ENCODE measurements at places on chromosomes 2 and 18.

- DNase-seq, result no peak
Measured at GRCh38 chr18:29174891-29175290, 998.0 kb upstream of the CDH2 start.

GRCh38 chr18:46676182-46676835 lies 19.3 kb upstream of the LOXHD1 start:
- DNase-seq, result no peak

GRCh38 chr2:25078170-25079049 lies 36.5 kb downstream of the EFR3B start:
- DNase-seq, result no peak

DNA sequence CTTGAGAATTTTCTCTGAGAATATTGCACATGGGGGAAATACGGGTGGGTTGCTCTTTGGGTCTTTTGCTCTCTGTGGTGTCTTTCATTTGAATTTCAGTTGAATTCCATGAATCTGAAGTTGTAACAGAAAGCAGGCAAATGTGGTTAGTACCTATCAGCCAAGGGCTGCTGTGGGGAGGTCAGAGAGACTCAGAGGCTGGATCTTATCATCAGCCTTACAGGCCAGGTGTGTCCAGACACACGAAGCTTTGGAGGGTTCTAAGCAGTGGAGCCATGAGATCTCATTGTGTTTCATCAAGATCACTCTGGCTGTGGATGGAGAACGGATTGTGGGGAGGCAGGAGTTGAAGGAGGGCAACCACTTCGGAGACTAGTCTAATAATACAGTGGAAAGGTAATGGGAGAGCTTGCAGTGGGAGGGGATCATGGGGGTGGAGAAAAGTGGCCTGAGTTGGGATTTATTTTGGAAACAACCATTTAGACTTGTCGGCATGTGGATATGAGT lies 68.1 kb downstream of the GNAL start:
- no peak for DNase-seq

GRCh38 chr2:203310688-203311436 lies 17.3 kb upstream of the ABI2 start:
- no peak for DNase-seq

DNA sequence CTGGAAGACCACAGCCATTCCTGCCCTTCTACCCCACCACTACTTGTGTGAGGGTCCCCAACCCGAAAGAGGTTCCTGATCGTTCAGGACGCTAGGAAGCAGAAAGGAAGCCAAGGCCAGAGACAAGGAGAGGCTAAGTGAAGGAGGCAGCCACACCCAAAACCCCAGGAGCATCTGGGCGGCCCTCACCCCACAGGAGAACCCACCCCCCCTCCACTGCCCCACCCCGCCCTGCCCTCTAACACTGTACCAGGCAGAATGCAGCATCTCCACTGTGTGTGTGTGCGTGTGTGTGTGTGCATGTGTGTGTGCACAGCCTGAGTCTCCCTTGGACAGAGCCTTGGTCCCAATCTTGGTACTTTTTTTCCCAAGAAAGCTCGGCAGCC lies 207.5 kb upstream of the HAAO start:
- DNase-seq, result no peak

DNA sequence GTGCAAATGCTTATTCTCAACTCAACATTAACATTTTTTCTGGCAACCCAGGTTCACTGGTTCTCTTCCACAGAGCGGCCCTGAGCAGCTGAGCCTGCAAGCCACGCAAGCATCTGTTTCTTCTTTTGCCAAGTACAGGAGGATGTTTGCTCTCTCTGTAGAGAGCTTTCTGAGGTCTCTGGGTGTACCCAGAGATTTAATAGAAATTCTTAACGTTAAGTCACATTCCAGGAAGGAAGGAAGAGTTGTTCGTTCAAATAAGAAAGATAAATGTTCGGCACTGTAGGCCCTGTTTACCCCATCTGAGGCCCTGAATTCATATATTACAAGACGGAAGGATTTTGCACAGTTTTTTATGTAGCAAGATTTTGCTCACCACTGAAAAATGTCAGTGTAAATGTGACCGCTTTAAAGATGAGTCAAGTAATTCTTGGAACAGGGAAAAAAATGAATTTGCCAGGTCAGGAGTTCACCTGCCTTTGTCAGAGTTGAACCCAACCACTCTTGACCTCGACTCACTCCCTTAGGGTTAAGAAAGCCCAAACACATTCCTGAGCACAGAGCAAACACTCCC lies 30.1 kb downstream of the KCTD18 start:
- no peak for DNase-seq

DNA sequence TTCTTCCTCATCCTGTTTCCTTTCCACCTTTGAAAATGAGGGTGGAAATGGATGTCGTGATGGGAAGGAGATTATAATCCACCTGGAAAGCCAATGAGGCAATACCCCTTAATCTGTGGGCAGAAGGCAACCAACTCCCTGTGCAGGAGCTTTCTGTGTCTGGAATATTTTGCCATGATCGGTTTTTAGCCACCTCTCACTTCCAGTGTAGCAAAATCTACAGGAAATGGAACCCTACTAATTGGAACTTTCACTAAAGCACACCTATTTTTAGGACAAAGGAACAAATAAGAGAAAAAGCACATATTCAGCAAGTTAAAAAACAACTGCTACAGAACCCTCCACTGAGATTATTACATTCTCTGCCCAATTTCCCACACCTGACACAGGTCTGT lies 112.1 kb upstream of the SMAD7 start:
- DNase-seq, result no peak

GRCh38 chr2:188308483-188308882 lies 16.8 kb downstream of the GULP1 start:
- no peak for DNase-seq

DNA sequence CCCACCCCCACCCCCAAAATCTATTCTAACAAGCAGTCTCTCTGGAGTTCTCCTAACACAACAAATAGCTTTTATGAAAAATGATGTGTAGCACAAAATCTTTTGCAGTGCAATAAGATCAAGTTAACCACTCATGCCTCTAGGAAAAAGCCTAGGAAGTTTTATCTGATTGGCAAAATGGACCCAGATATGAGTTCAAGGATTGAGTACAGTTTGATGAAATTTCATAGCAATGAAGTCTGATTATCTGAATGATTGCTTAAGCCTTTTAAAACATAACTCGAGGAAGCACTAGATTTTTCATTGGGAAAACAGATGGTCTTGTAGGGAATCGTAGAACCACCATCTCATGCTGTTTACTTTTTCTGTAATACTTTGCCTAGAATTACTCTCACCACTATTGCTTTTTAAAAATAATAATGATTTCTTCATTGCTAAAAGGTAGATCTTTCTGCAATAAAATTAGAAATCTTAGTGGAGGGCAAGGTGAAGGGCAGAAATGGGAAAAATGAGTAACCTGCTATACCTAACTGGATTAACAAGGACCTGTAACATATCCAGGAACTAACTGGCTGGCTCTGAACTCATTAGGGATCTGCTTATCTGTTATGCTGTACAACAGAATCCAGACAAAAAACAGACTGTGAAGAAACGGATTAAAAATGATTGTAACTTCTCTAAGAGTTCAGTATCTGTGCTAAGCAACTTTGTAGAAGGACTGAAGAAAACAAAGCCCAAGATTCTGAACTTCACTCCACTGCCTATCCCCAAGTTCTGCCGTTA lies 73.7 kb upstream of the ETAA1 start:
- DNase-seq, result no peak

GRCh38 chr2:189338115-189338514 lies 103.2 kb upstream of the WDR75 start:
- no peak for DNase-seq

GRCh38 chr2:45323344-45323743 lies 287.7 kb downstream of the SRBD1 start:
- no peak for DNase-seq

GRCh38 chr2:143394062-143394461 lies 264.8 kb downstream of the ARHGAP15 start:
- DNase-seq, result no peak

DNA sequence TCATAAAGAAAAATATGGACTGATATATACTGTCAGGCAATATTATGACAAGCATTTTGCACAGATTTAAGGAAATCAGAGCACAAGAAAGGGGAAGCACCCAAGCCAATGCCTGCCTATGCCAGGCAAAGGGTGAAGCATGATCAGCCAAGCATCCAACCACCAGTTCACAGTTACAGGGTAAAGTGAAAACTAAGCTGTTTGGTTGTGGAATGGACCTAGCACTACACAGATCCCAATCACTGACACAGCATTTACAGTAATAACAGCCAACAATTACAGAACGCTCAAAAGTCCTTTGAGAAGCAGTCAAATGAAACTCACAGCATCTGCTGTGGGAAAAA lies 90.3 kb downstream of the SP3 start:
- no peak for DNase-seq

DNA sequence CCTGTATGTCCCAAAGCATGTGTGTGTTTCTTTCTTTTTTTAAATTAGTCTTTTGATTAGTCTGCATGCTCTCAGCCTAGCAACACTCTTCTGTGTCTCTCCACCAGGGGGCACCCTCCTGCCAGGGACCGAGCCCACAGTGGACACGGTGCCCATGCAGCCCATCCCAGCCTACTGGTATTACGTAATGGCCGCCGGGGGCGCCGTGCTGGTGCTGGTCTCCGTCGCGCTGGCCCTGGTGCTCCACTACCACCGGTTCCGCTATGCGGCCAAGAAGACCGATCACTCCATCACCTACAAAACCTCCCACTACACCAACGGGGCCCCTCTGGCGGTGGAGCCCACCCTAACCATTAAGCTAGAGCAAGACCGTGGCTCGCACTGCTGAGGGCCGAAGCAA lies 93.8 kb downstream of the NRP2 start:
- no peak for DNase-seq

GRCh38 chr2:233164967-233165366 lies 86.5 kb upstream of the ATG16L1 start:
- no peak for DNase-seq

All from frontal cortex (tissue), 4 donors.